ENCODE measurements at places on chromosomes 1 and 21.

GRCh38 chr1:216542263-216542662 is 119.0 kb upstream of the USH2A start:
- no peak for DNase-seq

GRCh38 chr21:32007456-32007855 is 134.6 kb downstream of the HUNK start:
- DNase-seq = no peak

GRCh38 chr1:1302951-1303509 is 4.7 kb downstream of the ACAP3 start:
- DNase-seq = no peak

GRCh38 chr1:89608984-89609725 is 23.8 kb upstream of the LRRC8C start:
- no peak for DNase-seq

DNA sequence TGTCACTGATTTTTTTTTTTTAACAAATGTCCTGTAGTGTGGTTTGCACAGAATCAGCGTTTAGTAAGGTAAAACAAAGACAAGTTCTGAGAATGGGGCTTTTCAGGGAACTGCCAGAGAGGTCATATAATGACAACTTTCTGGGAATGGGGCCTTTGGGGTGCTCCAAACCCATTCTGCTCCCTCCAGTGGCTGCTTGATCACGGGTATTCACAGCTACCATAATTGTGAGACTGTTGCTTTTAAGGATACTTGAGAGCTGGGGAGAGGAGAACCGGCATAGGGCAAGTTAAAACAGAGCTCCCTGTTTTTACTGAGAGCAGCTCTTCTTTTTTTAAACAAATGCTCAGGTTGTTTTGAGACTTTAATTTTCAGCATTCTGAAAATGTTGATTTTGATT is 48.2 kb downstream of the CYP2J2 start:
- no peak for DNase-seq

GRCh38 chr1:29639741-29640427 is 403.6 kb downstream of the PTPRU start:
- no peak for DNase-seq

DNA sequence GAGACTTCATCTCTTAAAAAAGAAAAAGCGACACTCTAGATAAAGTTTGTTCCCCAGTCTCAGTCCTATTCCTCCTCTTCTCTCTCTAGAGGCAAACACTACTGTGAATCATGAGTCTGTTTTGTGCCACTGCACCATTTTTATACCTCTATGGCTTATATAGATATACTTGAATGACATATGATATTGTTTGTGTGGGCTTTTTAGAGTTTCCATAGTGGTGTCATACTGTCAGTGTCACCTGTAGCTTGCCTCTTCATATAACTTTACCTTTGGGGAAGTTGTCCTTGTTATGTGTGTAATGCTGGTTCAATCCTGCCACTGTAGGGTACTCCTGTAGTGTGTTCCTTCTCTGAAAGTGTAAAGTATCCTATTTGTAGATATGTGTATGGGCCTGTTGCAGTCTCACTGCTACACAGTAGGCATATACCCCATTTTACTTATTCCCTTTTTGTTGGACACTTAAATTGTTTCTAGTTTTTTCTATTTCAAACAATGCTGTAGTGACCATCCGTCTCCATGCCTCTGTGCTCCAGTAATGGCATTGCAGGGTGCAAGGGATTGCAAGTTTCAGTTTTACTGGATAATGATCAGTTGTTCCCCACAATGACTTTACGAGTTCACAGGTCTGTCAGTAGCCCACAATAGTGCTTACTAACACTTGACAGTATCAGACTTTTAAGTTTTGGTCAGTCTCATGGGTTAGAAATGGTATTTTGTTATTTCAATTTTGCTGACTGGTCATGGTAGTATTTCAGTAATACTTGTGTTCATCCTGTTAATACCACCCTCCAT is 2.7 kb downstream of the PRMT2 start:
- no peak for DNase-seq

- DNase-seq = no peak
These were observed 15.8 kb downstream of the OR14I1 start for GRCh38 chr1:248686815-248687214.

GRCh38 chr1:64505944-64506655 is 36.2 kb downstream of the CACHD1 start:
- DNase-seq = no peak

DNA sequence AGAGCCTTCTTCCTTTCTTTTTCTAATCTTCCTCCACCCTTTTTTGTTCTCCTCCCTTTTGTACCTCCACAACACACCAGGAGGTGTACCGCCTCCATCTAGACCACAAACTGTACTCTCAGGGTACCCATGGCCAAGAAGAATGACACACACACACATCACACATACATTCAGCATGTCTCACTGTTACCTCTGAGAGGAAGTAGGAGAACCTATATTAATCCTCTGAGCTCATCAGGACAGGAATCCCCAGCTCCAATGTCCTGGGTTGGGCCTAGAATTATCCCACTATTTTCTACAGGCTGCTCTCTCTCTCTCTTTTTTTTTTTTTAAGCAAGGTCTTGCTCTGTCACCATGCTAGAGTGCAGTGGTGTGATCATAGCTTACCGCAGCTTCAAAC is 36.7 kb downstream of the ATP2B4 start:
- no peak for DNase-seq

GRCh38 chr1:44267438-44267837 is 54.2 kb downstream of the DMAP1 start:
- DNase-seq = no peak

DNA sequence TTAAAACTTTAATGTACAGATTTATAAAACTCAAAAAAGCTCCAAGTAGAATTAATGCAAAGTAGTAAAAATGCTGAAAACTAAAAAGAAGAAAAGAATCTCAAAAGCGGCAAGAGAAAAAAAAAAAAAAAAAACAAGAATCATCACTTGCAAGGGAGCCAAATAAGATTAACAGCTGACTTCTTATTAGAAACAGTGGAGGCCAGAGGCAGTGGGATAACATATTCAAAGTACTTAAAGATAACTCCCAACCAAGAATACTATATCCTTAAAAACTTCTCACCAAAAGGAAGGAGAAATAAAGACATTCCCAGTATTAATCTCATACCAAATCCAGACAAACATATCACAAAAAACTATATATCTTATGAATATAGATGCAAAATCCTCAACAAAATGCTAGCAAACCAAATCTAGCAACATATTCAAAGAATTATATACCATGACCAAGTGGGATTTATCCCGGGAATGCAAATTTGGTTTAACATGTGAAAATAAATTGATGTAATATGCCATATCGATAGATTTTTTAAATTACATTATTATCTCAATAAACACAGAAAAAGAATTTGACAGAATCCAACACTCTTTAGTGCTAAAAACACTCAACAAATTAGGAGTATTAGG is 62.7 kb downstream of the CAMK2N1 start:
- DNase-seq = no peak

DNA sequence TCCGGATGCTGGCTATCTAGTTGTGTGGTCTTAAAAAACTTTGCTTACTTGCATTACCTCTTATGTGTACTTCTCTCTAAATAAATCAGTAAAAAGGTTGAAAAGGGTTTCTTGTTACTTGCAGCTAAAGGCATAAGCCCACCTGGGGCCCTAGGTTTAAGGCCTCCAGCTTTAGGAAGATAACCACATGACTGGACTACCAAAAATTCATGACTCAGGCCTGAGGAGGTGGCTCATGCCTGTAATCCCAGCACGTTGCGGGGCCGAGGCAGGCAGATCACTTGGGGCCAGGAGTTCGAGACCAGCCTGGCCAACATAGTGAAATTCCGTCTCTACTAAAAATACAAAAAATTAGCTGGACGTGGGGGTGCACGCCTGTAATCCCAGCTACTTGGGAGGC is 142.9 kb downstream of the APP start:
- DNase-seq = no peak

- no peak for DNase-seq
These were observed 248.3 kb downstream of the C1orf94 start for GRCh38 chr1:34425046-34425445.

DNA sequence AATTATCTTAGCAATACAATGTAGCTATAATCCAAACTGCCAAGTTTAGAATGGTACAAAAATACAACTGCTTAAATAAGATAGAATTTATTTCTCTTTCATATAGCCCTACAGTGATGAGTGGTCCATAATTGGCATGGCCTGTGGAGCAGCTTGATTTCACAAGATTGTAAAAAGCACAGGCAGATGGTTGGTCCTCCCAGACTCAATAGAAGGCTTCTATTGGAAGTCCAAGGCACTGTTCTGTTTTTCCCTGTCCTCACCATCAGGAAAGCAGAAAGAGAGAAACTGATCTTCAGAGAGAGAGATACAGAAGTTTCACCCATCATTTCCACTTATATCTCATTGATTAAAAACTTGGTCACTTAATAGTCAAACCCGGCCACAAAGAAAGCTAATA is 1.8 kb upstream of the OR6P1 start:
- DNase-seq = no peak

- no peak for DNase-seq
These were observed 202.9 kb downstream of the NCAM2 start for GRCh38 chr21:21200939-21201615.

GRCh38 chr1:21362096-21362495 is 71.8 kb upstream of the ECE1 start:
- no peak for DNase-seq

- no peak for DNase-seq
These were observed 213.7 kb downstream of the FOXD2 start for GRCh38 chr1:47651311-47652089.

GRCh38 chr1:2106659-2107405 is 56.6 kb downstream of the PRKCZ start:
- DNase-seq = no peak

GRCh38 chr21:36028127-36029069 is 31.9 kb downstream of the SETD4 start:
- DNase-seq = peak; percentile 65

- DNase-seq = no peak
These were observed 2.7 kb downstream of the HIVEP3 start for GRCh38 chr1:41915786-41916571.

Measured in left ventricle myocardium inferior (tissue), 1 donor.